ENCODE measurements at places on chromosomes 16 and 17.

GRCh38 chr17:48494335-48494734 is 36.5 kb downstream of the HOXB1 start:
- no peak for DNase-seq

DNA sequence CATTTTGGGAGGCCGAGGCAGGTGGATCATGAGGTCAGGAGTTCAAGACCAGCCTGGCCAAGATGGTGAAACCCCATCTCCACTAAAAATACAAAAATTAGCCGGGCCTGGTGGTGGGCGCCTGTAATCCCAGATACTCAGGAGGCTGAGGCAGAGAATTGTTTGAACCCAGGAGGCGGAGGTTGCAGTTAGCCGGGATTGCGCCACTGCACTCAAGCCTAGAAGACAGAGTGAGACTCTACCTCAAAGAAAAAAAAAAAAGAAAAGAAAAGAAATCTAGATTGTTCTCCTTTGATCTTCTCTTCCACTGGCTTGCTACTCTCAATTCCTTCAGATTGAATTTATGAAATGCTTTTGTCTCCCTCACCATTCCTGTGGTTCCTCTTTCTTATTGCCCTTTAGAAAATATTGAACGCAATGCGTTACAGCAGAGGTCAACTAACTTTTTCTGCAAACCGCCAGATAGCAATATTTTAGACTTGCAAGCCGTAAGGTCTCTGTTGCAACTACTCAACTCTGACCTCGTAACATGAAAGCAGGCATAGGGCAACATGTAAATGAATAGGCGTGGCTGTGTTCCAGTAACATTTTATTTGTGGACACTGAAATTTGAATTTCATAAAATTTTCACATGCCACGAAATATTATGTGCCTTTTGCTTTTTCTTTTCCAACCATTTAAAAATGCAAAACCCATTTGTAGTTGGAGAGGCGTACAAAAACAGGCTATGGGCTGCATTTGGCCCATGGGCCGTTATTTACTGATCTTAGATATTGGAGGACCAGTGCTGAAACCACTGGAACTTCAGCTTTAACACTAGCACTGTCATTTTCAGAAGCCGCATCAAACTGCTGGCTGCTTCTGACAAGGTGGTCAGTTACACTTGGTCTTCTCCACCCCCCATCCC is 24.8 kb downstream of the PITPNC1 start:
- no peak for DNase-seq

DNA sequence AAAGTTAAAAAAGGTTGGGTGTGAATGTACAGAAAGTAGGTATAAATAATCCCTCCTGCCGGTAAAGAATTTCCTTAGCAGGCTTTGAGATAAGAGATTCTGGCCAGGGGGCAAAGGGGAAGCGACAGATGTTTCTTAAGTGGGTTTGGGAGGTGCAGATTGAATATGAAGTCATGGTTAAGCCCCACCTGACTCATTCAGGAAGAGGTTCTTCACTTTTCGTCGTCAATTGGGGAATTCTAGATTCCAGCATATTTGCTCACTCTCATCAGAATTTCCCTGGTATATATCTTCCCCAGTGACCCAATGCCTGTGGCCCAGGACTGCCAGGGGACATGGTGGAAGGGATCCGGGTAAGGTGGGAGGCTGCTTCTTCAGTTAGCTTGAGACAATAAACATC is 127.8 kb downstream of the CPPED1 start:
- DNase-seq: no peak

DNA sequence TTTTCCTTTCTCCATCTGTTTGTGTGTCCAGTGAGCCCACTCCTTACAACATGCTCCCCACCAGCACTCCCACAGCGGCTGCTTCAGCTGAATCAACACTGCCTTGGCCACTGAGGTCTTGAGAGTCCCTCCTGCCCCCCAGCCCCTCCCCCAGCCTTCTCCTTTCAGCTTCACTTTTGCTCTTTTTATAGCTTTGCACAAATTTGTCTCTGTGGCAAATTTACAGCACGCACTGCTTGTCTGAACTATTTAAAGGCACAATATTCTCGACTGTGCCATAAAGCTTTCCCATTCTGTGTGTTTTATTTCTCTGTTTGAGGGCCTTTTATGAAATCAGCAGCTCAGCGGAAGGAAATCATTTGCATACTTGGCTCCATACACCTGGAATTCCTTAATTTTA is 579.3 kb downstream of the TOX3 start:
- no peak for DNase-seq

DNA sequence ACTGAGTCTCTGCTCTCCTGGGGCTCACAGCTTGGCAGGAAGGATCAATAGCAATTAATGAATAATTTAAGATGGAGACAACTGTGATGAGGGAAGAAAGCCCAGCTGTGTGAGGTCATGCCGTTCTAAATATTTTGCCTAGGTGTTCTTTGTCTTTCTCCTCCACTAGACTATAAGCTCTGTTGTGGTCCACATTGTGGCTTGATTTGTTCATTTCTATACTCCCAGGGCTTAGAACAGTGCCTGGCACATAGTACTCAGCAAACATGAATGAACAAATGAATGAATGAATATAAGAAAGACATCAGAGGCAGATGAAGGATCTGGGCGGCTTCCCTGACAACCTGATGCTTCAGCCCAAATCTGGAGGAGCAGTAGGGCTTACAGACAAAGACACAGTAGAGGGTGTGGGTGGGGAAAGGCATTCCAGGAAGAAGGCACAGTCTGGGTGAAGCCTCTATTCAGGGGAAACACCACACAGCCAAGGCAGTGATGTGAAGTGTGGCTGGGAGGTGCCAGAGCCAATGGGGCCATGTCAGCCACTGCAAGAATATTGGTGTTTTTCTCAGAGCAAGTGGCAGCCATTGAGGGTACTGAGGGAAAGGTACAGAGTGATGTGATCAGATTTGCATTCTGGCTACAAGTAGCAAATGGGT is 8.3 kb downstream of the CDH13 start:
- DNase-seq: no peak

GRCh38 chr17:8791910-8792270 is 7.3 kb downstream of the MFSD6L start:
- DNase-seq: no peak

DNA sequence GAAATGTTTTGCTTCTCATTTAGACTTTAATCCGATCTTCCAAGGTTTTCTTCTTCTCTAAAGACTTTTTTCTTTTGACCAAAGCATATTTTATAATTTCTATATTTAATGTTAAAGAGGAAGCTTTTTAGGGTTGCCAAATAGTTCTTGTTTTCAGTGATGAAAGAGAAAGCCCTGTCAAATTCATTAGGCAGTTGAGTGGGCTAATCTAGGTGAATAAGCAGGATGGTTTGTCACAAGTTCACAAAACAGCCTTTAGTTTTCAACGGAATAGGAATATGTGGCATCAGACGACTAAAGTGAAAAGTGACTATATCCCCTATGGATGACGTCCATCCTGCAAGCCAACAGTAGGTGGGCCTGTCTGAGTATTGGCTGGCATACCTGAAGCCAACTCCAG is 118.8 kb downstream of the NLK start:
- DNase-seq: no peak

- no peak for DNase-seq
Measured at GRCh38 chr17:10614536-10615155, 42.5 kb downstream of the MYH3 start.
